H4 (cell line): ENCODE measurements at places on chromosomes 1 and 21. TPM values are rescaled to one million over a fixed set of nuclear protein-coding genes. Genes with fewer than 3 reads are reported as not detected.

FALEC gene
- not detected in 2 replicates for total RNA-seq

MCM3AP gene
- 41.7 and 48.9 TPM in 2 replicates for total RNA-seq

MED8 gene
- 113 and 119 TPM in 2 replicates for total RNA-seq

ASPM gene
- 18.2 and 28.4 TPM in 2 replicates for total RNA-seq

NKAIN1 gene
- 0.68 and 0.76 TPM in 2 replicates for total RNA-seq

CCDC27 gene
- not detected in 2 replicates for total RNA-seq

TEDDM1 gene
- total RNA-seq, result not detected in 2 replicates

ZFP69 gene
- total RNA-seq, result 2.3 and 4.2 TPM in 2 replicates

AADACL4 gene
- total RNA-seq, result not detected in 2 replicates

MX2 gene
- 36.7 and 38.6 TPM in 2 replicates for total RNA-seq
